ENCODE measurements at places on chromosomes 7 and 10. TPM values are rescaled to one million over a fixed set of nuclear protein-coding genes. Genes with fewer than 3 reads are reported as not detected.

The DEPP1 gene
- 1.4 TPM for total RNA-seq

The FAM20C gene
- 43.9 TPM for total RNA-seq

The CPA4 gene
- total RNA-seq, result 4.7 TPM

The DDX21 gene
- 109 TPM for total RNA-seq

The DGKI gene
- 0.23 TPM for total RNA-seq

The SMKR1 gene
- 10.1 TPM for total RNA-seq
